ENCODE measurements at places on chromosomes 4 and X. TPM values are rescaled to one million over a fixed set of nuclear protein-coding genes. Genes with fewer than 3 reads are reported as not detected.
A peak's percentile ranks its signal among the peaks of the same experiment; 100 is the strongest.

Gene RPL10
- total RNA-seq: 1,520 TPM

Gene SYP
- 1.2 TPM for total RNA-seq

Gene TEX13B
- total RNA-seq: not detected

Gene KLHL13
- total RNA-seq: 15.5 TPM

Gene SULT1E1
- total RNA-seq: not detected

Gene GATA1
- not detected for total RNA-seq

Gene BEX1
- 4.1 TPM for total RNA-seq

Gene FGA
- total RNA-seq: not detected

Gene ZMAT1
- total RNA-seq: 7.5 TPM

Gene TECRL
- total RNA-seq: 1,093 TPM

Gene DIPK2B
- 14.0 TPM for total RNA-seq

Gene TBX22
- not detected for total RNA-seq

Gene SHOX
- 0.11 TPM for total RNA-seq

Gene HSPA4L
- total RNA-seq: 12.4 TPM

Gene GRIA3
- total RNA-seq: 14.2 TPM

Gene MAP9
- 9.3 TPM for total RNA-seq

- no peak for DNase-seq
Measured at GRCh38 chr4:131304686-131305085, 1844.4 kb upstream of the PCDH10 start.

- DNase-seq: peak; percentile 80
Measured at GRCh38 chrX:107672955-107673378, 44.7 kb downstream of the PRPS1 start.

DNA sequence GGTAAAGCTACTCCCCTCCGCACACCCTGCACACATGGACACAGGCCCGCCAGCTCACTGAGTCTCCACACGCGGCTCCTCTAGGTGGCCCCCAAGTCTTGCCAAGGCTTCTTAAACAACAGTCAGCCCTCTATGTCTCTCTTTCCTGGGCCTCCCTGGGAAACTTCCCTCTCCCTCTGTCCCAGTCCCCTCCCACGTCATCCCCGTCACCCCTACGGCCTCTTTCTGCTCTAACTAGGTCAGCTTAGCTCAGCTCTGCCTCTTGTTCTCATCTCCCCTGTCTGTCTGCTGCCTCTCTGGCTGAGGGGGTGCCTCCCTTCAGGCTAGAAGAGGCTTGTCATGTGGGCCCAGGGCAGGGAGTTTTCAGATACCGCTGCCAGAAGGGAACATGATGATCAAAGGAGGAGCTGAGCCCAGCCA lies 38.8 kb downstream of the SEPTIN6 start:
- DNase-seq: no peak

DNA sequence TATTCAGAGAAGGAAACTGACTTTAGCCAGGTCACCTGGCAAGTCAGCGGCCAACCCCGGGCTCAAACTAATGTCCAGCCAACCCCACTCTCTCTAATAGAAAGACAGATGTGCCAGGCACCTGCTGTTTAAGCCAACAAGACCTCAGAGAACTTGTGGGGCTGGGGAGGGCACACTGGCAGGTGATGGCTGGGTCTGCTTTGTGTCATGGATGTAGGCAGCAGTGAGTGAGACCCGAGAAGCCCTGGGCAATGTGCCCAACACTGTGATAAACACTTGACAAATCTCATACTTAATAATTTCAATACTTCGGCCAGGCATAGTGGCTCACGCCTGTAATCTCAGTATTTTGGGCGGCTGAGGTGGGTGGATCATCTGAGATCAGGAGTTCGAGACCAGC lies 9.0 kb upstream of the CD99L2 start:
- DNase-seq: peak; percentile 78

- no peak for DNase-seq
Measured at GRCh38 chrX:67636532-67636931, 92.7 kb downstream of the AR start.

GRCh38 chr4:153773236-153773690 lies 13.4 kb upstream of the RNF175 start:
- no peak for DNase-seq

DNA sequence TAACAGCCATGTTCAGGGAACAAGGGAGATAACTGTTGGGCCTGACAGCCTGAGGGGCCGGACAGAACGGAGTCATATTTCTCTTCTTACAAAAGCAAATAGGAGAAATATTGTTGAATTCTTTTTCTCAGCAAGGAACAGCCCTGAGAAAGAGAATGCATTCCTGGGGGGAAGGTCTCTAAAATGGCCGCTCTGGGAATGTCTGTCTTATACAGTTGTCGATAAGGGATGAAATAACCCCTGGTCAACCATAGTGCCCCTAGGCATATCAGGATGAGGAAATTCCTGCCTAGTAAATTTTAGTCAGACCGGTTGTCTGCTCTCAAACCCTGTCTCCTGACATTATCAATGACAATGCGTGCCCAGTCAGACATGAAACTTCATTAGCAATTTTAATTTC lies 1925.5 kb downstream of the PCDH7 start:
- no peak for DNase-seq

DNA sequence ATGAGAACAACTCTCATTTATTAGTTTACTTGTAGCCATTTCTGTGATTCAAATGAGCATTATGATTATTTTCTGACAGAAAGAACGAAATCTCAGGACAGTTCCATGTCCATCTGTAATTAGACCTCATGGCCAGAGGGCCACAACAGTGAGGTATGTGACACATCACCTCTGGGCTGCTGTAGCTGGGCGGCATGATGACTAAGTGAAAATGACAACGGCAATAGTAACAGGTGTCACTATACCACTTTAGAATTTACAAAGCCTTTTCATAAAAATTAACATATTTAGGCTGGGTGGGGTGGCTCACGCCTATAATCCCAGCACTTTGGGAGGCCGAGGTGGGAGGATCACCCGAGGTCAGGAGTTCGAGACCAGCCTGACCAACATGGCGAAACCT lies 252.6 kb downstream of the CBR4 start:
- DNase-seq: no peak

DNA sequence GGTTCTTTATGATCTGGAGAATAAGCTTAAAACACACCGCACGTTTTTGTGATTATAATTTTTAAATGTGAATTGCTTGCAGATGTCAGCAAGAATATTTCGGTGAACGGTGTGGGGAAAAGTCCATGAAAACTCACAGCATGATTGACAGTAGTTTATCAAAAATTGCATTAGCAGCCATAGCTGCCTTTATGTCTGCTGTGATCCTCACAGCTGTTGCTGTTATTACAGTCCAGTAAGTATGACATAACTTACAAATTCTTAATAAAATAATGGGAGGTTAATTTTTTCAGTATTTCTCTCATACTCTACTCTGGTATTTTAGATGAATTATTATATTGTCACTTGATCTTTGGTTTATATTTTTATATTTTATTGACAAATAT lies 5.4 kb downstream of the AREG start:
- DNase-seq: no peak

- no peak for DNase-seq
Measured at GRCh38 chr4:10117359-10118047, 904 bp upstream of the WDR1 start.

DNA sequence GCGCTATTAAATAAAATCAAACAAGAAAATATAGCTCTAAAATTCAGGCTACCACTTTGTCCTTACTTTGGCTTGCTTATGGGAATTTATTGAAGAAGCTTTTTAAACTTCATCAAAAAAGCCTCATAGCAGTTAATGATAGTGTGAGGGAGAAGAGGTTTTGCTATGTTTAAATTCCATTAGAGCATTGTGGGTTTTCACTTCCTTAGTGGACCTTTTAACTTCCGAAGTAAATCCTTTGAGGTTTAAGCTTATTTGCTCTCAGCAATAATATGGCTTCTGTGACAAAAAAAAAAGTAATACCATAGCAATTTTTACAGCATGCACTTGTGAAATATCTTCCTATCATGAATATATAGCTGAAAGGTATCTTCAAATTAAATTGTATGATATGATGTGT lies 120.2 kb upstream of the NDST4 start:
- DNase-seq: no peak

GRCh38 chr4:152709675-152710438 lies 30.1 kb upstream of the TMEM154 start:
- DNase-seq: no peak

DNA sequence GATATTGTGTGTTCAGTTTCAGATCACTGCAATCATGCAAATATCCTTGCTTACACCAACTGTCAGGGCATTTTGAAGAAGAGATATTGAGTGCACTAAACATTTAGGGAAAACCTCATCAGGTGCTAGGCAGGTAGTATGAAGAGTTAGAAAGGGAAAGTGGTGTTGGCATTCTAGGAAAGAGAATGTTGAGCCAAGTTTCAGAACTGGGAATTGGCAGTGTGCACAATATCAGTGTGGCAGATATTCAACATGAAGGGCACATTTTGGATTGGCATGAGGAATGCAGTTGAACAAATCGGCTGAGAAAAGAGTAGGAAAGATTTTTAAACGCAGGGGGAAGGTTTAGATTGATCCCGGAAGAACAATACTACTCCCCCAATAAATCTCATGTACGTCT lies 43.4 kb upstream of the SMAD1 start:
- no peak for DNase-seq

DNA sequence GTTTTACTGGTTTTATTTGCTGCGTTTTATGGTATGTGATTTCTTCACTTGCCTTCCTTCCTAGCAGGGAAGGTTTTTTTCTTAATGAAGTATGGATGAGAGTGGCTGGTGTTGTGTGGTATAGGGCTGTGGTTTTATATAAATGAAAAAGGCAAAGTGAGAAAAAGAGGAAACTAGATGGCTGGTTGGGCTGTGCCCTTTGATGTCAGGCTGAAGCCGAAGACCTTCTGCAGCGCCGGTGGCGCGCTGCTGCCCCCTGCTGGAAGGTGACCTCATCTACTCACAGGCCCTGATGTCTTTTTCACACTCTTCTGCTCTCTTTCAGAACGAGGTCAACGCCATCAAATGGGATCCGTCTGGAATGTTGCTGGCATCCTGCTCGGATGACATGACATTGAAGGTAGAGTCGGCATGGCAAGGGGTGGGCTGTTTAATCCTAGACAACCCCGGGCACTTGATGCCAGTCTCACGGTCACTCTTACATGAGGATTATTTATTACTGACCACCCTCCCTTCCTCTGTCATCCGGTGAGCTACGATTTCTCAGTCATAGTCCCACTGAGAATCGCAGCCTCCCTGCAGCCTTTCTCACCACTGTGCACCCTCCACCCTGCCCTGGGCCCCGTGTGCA lies 56.6 kb downstream of the GPR143 start:
- peak; percentile 88 for DNase-seq

DNA sequence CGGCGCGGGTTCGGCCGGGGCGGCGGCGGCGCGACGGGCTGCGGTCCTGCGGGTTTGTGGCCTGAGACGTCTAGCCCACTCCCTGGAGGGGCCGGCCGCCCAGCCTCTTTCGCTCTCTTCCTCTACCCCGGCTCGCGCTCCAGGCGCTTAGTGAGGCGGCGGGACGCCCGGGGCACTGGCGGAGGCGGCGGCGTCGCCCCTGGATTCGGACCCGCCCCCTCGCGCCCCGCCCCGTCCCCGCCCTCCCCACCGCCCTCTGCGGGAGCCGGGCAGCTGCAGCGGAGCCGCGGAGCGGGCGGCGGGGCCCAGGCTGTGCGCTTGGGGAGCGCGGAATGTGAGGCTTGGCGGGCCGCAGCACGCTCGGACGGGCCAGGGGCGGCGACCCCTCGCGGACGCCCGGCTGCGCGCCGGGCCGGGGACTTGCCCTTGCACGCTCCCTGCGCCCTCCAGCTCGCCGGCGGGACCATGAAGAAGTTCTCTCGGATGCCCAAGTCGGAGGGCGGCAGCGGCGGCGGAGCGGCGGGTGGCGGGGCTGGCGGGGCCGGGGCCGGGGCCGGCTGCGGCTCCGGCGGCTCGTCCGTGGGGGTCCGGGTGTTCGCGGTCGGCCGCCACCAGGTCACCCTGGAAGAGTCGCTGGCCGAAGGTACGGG lies at the start of gene BMP2K:
Gene BMP2K, plus strand, starts transcription at position 272 of the 650 bp plus-strand sequence. Its CDS starts 194 bp downstream, at position 466.
- peak; percentile 91 for DNase-seq

- DNase-seq: no peak
Measured at GRCh38 chrX:15391850-15392249, 7.6 kb upstream of the VEGFD start.

DNA sequence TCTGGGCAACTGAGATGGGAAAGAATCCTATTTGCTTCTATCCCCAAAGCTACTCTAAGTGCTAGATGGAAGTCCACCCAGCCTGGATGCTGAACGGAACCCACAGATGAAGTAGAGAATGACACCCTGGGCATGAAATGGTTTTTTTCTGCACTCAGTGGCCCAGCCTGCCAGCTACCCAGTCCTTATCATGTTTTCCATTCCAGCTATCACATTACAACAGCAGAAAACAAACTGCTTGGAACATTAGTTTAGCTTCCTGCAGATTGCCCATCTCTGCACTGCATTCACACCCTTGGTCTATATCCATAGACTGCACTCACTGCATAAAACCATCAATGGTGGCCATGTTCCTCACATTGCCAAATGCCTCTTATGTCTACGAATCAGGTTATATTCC lies 79.1 kb downstream of the NYX start:
- no peak for DNase-seq

DNA sequence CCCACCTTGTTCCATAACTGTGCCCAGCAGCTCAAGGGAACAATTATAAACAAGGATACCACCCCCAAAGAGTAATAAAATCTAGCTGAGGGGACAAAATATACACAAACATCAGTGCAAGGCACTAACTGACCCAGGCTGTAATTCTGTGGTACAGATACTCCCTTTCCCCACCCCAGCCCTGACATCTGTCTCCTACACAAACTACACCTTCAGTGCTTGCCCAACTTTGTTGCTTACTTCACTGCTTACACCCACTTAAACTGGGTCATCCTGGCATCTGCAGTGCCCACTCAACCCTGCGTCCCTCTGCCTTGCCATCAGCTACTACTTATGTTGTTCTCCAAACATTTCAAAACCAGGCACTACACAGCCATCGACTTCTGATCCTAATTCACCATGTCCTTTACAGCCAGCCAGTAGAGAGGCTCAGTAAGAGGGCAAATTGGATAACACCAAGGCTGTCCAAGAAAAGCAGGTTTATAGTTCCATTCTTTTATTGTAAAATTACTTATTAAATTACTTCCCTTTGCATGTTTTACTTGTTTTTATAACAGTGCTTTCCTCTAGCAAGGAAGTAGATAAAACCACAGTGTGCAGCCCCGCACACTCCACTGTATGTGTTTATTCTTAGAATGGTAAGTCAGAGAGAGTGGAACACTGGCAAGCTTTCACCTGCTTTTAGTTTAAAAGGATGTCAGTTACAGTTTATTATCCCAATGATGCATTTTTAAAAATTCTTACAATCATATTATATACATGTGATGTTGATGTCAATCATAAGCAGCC lies 149.6 kb downstream of the INPP4B start:
- no peak for DNase-seq

GRCh38 chr4:105274504-105274903 lies 127.8 kb downstream of the TET2 start:
- DNase-seq: no peak

Data from cardiac septum (tissue), 1 donor.